CD4-positive, alpha-beta T cell treated with Interleukin-2 at 100 ng/mL for 4 hours (primary cell): ENCODE measurements at places on chromosomes 5 and 9.

- DNase-seq: no peak
Observed at GRCh38 chr9:77188242-77188641, 10.9 kb downstream of the VPS13A start.

DNA sequence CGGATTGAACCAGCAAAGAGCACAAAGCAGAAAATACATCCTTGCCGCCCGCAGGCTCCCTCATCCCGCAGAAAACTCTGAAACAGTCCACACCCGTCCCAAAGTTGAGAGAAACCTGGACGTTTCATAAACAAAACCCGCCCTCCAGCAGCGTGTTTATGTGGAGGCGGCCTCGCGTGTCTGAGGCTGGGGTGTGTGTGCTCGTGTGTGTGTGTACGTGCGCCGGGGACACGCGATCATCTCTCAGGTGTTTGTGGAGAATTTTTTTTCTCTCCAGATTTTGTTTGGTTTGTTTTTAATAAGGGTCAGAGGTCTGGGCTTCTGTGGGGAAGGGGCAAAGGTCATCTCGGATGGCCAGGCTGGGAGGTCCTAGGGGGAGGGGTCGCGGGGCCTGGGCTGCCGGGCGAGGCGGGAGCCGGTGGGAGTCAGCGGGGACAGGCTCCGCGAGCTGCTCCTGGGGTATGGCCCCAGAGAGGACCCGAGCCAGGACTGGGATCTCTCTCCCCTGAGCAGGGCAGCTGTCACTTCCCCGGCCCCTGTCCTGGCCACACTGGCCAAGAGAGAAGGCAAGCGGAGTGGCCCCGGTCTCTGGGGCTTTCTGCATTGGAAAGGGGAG is 206.4 kb downstream of the C9orf50 start:
- DNase-seq: peak; percentile 56

DNA sequence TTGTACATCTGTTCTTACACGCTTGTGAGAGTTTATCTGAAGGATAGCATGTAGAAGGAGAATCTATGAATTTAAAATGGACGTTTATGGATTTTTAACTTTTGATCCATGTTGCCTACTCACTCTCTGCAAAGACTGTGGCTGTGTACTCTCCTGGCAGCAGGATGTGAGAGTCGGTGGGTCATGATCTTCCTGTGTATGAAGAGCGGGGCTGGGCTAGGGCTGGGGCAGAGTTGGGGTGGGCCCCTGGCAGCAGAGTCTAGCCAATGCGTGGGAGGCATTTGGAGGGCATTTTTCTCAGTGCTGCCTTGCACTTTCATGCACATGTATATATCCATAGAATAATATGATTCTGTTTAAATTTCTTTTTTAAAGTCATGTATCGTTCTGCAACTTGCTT is 24.0 kb upstream of the DAB2IP start:
- no peak for DNase-seq

GRCh38 chr9:134852906-134853654 is 27.5 kb upstream of the FCN2 start:
- DNase-seq: no peak

DNA sequence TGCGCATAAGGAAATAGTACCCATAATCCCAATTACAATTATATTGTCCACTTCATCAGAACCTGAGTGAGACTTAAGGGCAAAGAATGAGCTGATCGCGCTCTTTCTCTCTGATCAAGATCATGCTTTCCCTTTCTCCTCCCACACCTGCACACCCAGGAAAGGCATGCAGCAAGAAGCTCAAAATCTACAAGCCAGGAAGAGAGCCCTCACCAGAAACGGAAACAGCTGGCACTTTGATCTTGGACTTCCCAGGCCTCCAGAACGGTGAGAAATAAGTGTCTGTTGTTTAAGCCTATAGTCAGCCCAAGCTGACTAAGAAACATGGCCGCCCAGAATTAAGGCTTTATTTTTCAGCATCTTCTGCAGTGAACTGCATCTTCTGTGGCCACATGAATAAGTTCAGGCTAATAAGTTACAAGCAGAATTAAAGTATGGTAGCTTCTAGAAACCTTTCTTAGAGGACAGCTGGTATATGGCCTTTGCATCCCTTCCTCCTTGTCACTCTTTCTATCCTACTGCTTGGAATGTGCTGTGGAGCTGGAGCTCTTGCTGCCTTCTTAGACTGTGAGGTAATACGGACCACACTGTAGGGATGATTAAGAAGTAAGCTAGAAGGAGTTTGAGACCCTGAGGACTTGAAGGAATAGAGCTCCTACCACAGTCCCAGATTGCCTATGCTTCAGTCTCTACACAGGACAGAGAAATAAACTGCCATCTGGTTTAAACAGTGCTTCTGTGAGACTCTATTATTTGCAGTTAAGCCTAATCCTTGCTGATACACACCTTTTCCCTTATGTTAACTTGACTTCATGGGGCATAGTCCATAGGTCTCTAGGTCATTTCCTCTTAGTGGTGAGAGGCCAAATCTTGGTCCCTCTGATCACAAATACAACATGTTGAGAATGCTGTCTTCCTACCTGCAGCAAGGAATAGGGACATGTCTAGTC is 17.2 kb downstream of the OR2S2 start:
- peak; percentile 56 for DNase-seq

- DNase-seq: no peak
Observed at GRCh38 chr9:128428644-128429512, 8.2 kb downstream of the CERCAM start.

- no peak for DNase-seq
Observed at GRCh38 chr9:111752455-111752854, 42.3 kb downstream of the SHOC1 start.

- DNase-seq: no peak
Observed at GRCh38 chr5:76952795-76953536, at the start of gene CRHBP. Gene CRHBP (plus strand): TSS chr5:76953045. CDS start chr5:76953135, 90 bp downstream.

- no peak for DNase-seq
Observed at GRCh38 chr5:149995385-149996204, 4.9 kb downstream of the TIGD6 start.

DNA sequence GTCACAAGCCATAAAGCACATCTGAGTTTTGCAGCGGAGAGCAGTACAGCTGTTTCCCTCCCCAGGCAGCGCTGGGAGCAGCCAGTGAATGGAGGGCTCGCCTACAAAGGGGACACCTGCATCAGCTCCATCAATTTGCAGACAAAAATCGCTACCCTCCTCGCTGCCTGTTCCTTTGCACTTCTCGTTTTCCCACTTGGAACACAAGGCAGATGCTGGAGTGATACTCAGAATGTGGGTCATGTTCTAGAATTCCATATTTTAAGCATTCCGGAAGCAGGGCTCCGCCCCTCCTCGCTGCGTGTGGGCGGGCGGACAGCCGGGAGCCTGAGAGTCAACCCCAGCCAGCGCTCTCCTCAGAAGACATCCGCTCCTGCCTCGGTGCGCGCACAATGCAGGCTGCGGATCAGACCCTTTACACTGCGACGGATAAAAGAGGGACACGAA is 92.1 kb downstream of the LMNB1 start:
- peak; percentile 12 for DNase-seq

DNA sequence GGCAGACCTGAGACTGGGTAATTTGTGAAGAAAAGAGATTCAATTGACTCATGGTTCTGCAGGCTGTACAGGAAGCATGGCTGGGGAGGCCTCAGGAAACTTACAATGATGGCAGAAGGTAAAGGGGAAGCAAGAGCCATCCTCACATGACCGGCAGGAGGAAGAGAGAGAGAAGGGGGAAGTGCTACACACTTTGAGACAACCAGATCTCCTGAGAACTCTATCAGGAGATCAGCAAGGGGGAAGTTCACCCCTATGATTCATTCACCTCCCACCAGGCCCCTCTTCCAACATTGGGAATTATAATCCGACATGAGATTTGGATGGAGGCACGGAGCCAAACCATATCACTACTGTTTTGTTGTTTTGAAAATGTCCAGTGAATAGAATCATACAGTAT is 110.2 kb downstream of the DAPK1 start:
- DNase-seq: no peak

DNA sequence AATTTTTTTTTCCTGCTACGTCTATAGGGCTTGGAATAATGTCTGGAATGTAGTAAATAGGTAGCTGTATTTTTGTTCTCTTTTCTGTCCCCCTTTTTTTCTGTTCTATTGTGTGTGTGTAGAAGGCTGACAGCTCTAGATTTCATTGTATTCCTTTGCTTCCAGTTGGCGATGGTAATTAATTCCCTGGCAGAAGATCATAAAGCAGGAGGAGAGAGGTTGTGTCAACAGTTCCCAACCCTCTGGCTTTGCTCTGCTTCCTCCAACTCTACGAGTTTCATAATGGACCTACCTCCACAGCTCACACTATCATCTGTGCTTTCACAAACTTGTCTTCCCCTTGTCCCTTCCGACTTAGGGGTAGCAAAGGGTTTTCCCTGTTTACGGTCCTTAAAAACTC is 117.9 kb upstream of the CDH18 start:
- DNase-seq: no peak

- DNase-seq: no peak
Observed at GRCh38 chr9:91465420-91465819, 41.8 kb upstream of the NFIL3 start.

DNA sequence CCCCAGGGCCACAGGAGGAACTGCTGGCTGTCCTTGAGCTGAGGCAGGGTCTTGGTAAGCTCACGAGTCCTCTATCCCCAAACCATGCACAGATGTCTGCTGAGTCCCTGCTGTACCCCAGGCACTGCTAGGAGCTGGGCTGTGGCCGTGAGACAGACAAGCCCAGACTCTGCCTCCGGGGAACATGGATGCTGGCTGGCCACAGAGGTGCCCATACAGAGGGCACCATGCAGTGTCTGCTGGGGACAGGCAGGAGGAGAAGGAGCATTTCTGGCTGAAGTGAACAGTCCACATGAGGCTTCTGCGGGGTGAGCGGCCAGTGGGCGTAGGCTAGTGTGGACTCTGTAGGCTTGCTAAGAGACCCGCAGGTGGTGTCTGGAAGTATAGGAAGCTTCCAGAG is 4.8 kb upstream of the SEC16A start:
- no peak for DNase-seq

DNA sequence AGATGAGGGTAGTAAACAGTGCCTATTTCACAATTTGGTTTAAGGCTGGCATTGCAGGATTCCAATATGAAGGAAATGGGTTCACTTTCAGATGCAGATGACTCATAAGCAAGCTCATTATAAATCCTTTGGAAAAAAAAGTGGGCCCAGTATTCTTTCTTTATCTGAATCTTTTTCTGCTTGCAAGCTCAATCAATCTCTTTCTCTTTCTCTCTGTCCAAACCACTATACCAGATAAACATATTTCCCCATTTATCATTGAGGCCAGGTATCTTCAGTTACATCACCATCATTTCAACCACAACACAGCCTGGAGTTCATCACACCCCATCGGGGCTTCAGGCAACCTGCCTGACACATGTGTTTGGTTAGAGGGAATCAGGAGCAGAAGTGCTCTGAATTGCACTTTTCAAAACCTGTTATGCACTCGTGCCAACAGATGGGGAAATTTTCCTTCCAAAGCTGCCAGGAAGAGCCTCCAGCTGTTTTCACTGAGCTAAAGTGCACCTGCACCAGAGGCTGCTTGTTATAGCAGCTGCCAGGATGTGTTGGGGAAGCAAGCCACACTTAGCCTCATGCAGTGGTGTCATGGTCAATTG is 30.0 kb upstream of the MAMDC2 start:
- DNase-seq: no peak

GRCh38 chr9:18490641-18491370 is 16.9 kb downstream of the ADAMTSL1 start:
- DNase-seq: no peak

- no peak for DNase-seq
Observed at GRCh38 chr5:109707531-109707930, 17.8 kb downstream of the MAN2A1 start.

GRCh38 chr9:21060919-21061561 is 16.7 kb downstream of the IFNB1 start:
- DNase-seq: peak; percentile 3

- peak; percentile 95 for DNase-seq
Observed at GRCh38 chr9:114718801-114719221, 36.8 kb upstream of the TEX48 start.

- no peak for DNase-seq
Observed at GRCh38 chr5:91937121-91937520, 554.0 kb upstream of the ARRDC3 start.

DNA sequence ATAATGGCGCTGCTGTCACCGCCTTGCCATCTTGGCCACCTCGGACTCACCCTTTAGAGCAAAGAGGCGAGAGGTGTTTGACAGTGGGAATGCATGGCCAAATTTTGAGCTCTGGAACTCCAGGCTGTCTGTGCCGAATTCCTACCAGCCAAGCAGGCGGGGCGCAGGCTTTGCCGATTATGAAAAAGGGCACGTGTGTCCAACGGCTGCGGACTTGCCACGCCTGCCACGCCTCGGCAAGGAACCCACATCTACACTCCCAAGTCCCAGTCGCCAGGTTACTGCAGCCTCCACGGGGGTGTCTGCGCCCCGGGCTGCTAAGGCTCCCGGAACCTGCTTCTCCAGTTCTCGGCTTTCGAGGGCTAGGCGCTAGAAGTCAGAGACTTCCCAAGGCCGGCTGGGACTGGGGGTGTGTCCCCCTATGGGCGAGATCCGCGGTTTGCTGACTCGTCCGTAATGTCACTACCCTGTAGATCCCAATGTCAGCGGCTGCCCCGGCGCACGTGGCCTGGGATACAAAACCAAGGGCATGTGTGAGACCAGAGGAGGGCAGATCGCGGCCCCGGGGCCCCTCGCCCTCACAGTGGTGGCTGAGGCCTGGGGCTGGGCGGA is 2.8 kb downstream of the NPR3 start:
- DNase-seq: no peak

- DNase-seq: no peak
Observed at GRCh38 chr5:38330207-38330606, 71.8 kb downstream of the EGFLAM start.

- no peak for DNase-seq
Observed at GRCh38 chr5:4511996-4512656, 628.0 kb upstream of the ADAMTS16 start.
